Midbrain (tissue), 1 donor: ENCODE measurements at places on chromosomes 2 and 18.

- no peak for DNase-seq
Measured at GRCh38 chr2:176917-177316, 86.9 kb downstream of the SH3YL1 start.

- no peak for DNase-seq
Measured at GRCh38 chr18:77339623-77340022, 90.0 kb downstream of the GALR1 start.

- DNase-seq, result no peak
Measured at GRCh38 chr2:126822115-126822514, 76.6 kb upstream of the TEX51 start.

- DNase-seq, result no peak
Measured at GRCh38 chr18:34543945-34544344, 166.2 kb upstream of the DTNA start.

DNA sequence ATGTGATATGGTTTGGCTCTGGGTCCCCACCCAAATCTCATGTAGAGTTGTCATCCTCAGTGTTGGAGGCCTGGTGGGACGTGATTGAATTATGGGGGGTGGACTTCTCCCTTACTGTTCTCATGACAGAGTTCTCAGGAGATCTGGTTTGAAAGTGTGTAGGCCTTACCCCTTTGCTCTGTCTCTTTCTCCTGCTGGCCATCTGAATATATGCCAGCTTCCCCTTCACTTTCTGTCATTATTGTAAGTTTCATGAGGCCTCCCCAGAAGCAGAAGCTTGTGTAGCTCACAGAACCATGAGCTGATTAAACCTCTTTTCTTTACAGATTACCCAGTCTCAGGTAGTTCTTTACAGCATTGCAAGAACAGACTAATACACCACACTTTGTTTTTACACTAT lies 222.3 kb downstream of the DOK6 start:
- no peak for DNase-seq

DNA sequence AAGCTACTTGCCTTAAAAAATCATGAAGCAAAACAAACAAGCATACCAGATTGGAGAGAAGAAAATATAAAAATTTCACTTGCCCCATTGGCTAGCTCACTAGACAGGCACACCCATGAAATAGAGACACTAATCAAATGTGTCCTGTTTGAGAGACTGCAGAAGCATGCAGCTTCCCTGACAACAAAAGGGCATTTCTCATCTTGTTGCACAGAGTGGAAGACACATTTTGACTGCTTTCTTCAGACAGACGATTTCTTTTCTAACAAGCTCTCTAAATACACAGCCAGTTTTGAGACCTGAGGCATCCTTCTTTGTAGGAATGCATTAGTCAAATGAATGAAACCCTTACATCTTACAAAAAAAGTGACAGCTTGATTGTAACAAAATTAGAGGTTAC lies 1558.6 kb upstream of the NXPH2 start:
- DNase-seq, result no peak
